ENCODE measurements at places on chromosomes 12 and 14.

DNA sequence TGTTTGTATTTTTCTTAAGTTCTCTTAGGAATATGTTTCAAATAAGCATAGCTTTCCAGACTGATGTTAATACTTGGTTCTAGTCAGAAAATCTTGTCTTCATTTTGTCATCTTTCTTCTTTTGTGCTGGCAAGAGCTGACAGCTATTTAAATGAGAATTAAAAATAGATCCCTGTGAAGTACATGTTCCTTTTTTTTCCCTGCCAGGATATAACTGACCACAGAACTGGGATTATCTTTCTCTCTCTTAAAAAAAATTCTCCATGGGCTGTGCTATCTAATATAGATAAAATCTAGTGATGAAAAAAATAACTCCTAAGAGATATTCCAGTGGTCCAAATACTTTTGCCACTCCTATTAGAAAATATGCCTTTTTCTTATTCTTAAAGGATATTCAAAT is 163.4 kb downstream of the AKAP6 start:
- DNase-seq = no peak

DNA sequence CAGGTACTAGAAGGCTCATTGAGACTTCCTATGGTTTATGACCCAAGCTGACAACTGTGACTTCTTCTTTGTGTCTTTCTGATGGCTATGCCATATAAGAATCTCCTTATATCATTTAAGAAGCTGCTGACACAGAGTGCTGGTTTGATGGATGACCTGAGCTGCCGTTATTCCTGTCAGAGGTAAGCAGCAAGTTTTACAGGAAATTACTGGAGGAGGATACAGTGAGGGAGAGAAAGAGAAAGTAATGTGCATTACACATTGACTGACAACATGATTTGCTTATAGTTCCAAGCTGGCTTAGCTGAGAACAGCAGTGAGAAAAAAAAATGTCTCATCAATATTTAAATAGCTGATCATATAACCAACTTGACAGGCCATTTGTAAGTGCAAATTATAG is 981.4 kb downstream of the FSCB start:
- DNase-seq = no peak

DNA sequence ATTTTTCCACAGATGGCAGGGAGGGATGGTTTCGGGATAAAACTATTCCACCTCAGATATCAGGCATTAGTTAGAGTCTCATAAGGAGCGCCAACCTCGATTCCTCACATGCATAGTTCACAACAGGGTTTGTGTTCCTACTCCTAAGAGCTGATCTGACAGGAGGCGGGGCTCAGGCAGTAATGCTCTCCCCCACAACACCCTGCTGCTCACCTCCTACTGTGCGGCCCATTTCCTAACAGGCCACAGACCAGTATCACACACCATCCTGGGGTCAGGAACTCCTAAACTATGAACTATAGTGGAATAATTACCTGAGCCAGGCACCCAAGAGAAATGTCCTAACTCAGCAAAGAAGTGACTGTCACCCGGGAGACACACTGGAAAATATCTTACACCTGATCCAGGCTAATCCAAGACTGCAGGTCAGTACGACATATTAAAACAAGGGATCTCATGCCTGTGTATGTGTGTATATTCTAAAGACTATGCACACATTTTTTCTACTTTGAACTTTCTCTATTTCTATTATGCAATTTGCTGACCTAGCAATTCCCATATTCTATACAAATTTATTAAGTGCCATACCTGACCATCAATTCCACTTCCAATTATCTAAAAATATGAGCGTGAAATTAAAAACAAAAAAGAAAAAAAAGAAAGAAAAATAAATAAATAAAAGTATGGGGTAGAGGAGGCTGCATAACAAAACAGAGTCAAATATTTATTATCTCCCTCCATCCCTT is 4.7 kb downstream of the NAA25 start:
- no peak for DNase-seq

DNA sequence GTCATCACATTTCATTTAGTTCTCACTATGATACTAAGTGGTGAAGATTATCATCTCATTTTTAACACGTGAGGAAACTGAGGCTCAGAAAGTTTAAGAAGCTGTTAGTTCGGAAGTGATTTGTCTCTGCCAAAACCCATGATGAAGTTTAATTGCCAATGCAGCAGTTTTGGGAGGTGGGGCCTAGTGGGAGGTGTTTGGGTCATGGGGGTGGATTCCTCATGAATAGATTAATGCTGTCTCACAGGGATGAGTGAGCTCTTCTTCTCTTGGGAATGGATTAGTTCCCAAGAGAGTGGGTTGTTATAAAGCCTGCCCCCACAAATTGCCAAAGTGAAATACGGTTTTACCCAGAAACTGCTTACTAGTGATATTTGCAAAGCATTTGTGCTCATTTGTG is 91.5 kb upstream of the IGF1 start:
- DNase-seq = no peak

DNA sequence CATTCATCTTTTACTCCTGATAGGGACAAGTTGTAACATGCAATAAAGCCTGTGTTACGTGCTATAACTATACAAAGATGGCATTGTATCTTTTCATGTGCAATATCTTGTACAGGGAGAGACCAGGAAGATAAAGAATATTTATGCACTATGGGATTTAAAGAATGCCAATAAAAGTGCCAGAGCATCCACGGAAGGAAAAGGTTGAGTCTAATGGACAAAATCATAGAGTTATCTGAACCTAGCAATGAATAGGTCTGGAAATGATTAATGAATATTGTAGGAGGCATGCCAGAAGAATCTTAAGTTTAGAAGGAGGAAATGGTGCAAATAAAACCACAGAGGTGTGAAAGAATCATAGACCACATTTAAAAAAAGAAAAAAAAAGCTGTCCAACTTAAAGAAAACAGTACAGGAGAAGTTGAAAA is 263.9 kb downstream of the KCNC2 start:
- no peak for DNase-seq

DNA sequence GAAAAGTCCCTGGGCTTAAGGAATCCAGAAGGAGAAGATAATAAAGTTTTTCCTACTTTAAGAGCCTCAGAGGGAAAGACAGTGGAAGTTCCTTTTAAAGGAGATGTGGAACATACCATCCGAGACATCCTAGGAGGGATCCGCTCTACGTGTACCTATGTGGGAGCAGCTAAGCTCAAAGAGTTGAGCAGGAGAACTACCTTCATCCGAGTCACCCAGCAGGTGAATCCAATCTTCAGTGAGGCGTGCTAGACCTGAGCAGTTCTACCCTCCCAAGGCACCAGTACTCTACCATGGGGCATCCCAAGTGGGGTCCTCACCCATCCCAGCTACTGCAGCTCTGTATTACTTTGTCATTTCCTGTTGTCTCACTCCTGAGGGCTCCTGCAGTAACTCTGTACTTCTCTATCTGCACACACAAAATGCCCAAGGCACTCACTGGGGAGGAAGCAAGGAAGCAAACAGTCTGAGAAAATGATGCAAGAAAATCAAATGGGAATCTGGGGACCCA is 3.8 kb downstream of the TINF2 start:
- DNase-seq = no peak

- no peak for DNase-seq
These were observed 400.3 kb downstream of the ZFP36L1 start for GRCh38 chr14:68392393-68393141.

DNA sequence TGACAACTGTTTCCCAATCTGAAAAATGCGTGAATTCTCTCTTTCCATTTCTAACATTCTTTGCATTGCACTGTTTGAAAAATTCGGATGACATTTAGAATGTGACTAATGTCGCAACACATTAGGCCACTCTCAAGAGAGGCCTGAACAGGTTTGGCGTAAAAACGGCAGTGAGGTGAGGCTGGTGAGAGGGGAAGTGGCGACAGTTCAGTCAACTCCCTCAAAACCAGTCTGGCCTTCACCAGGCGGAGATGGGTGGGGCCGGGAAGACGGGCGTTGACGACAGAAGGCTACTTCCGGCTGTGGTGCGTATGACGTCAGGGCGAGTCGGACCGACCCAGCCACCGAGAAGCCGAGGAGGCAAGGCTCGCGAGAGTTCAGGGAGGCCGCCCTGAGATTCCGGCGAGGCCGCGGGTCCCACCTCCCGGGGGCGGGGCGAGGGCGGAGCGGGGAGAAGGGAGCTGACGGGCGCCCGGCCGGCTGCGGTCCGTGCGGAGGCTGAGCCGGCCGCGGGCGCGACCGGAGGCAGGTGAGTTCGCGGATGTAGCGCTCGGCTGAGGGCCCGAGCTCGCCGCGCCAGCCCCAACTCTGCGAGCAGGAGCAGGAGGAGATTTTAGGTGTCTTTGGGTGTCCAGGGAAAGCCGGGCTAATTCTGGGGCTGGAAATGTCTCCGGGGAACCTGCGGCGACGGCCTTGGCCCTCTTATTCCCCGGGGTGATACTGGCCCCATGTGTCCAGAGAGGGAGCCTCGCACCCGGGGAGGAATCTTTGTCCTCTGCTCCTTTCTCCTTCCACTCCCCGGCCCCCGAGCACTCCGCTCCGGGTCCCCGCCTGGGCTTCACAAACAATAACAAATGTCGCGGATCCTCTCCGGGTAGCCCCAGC is at the start of gene STK38L:
Gene STK38L (plus strand): TSS at position 483 of the 885 bp plus-strand sequence. CDS start 53,435 bp downstream, outside the sequence.
- peak; percentile 94 for DNase-seq

DNA sequence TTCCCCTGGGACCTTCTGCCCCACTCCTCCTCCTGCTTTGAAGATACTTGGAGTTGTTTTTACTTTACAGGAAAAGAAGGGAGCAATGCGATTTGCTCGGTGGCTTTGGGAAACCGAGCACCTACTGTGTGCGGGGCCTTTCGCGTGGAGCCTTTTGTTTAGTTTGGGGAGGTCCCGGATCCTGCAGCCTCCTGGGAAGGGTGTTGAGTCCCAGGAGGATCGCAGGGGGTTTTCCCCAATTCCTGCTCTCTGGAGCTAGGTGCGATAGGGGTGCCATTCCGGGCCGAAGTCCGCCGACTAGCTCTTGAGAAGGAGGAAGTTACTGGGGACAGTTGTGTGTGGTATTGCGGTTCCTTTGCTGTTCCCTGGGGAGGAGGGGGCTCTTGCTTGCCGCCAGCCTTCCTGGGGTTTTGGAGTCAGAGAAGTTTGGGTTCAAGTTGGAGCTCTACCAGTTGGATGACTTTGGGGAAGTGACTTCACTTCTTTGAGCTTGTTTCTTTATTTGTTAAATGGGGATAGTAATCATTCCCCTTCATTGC is 1.1 kb downstream of the BRI3BP start:
- DNase-seq = no peak

DNA sequence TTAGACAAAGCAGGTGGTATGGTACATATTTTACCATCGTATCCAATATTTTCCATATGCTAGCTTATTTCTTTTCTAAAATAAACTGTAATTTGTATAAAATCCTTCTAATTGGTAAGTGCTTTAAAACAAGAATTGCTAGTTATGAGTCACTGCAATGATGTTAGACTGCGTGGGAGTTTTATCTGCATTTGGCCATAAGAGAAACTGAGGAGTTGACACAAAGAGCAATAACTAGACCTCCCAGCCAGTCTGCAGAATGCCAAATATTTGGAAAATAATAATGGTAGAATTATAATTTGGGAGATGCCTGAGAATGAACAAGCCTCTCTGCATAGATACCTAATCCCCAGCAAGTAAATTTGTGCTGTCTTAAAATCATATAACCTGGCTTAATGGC is 61.7 kb upstream of the PTPRR start:
- DNase-seq = no peak

DNA sequence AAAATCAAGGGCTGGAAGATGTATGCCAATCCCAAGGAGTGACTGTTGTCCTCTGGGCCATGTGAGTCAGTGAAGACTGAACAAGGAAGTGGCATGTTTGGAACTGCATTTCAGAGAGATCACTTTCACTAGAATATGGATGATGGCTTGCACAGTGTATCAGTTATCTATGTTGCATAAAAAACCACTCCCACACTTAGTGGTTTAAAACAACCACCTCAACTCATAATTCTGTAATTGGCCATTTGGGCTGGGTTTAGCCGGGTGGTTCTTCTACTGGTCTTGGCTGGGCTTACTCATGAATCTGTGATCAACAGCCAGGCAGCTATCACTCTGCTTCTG is 15.4 kb downstream of the BDKRB1 start:
- DNase-seq = no peak

GRCh38 chr14:25247609-25248008 is 197.7 kb upstream of the STXBP6 start:
- no peak for DNase-seq

DNA sequence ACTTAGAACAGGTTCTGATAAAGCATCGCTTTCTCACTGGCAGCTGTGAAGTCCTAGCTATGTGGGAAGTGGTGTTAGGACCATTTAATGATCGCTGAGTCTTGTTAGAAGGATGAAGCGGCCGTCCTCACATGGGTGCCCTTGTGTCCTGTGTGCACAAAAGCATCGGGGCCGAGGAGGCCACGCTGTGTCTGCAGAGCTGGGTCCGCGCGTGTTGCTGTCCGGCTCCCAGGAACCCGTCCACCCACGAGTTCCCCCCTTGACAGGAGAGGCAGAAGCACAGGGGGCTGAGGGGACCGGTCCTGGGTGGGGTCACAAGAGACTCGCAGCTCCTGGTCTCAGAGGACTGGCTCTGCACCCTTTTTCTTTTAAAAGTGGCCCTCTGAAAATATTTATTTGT is 90.4 kb downstream of the ADGRD1 start:
- no peak for DNase-seq

DNA sequence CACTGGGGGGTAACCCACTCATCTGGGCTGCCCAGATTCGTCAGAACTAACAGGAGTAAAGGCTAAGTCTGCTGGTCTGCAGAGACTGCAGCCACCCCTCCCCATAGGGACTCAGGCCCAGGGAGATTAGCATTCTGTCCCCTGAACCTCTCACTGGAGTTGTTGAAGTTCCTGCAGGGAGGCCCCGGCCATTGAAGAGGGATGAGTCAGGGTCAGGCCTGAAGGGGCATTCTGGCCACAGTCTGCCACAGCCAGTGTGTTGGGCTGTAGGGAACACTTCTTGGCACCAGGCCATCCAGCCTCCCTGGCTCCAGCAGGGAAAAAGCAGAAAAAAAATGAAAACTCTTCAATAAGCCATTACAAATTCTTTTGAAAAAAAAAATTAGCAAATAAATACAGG is 35.3 kb downstream of the KLRK1 start:
- no peak for DNase-seq

DNA sequence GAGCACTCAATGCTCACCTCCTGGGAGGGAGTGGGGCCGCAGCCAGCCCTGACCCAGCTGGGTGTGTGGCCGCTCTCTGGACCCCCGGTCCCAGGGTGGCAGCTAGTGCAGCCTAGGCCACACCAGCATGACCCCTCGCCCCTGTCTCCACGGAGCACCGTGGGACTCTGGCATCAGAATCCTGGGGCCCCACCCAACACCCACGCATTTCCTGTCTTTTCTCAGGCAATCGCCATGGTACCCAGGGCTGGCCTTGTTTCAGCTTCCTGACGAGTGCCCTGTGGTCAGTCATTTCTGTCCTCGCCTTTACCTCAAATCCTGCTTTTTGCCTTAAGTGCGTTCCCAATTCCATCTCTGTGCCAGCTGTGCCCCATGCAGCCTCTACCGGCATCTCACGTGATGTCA is 15.9 kb downstream of the PACS2 start:
- DNase-seq = no peak

All from activated gamma-delta T cell treated with anti-CD3 and anti-CD28 coated beads, Interleukin-2, amount 50 U/mL, for 16 hours (primary cell).